RCC 7860 (cell line): ENCODE measurements at places on chromosomes 16 and 17.

DNA sequence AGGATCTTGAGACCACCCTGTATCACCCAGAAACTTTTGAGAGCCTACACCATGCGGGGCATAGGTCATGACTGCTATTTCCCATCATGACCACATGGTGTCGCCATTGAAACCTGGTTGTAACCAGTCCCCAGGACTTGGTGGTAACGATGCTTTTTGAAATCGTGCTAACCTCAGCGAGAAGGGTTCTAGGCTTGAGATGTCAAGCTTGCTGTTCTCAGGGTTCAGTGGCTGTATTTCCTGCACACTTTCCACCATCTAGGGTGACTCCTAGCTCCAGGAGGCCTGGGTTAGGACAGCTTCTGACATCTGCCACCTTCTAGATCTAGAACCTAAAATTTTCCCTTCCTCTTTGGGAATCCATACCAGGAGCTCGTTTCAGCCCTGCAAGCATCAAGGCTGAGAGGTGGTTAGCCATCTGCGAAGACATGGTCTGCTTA, 13.0 kb upstream of the SPNS3 start:
- peak; percentile 52 for DNase-seq

DNA sequence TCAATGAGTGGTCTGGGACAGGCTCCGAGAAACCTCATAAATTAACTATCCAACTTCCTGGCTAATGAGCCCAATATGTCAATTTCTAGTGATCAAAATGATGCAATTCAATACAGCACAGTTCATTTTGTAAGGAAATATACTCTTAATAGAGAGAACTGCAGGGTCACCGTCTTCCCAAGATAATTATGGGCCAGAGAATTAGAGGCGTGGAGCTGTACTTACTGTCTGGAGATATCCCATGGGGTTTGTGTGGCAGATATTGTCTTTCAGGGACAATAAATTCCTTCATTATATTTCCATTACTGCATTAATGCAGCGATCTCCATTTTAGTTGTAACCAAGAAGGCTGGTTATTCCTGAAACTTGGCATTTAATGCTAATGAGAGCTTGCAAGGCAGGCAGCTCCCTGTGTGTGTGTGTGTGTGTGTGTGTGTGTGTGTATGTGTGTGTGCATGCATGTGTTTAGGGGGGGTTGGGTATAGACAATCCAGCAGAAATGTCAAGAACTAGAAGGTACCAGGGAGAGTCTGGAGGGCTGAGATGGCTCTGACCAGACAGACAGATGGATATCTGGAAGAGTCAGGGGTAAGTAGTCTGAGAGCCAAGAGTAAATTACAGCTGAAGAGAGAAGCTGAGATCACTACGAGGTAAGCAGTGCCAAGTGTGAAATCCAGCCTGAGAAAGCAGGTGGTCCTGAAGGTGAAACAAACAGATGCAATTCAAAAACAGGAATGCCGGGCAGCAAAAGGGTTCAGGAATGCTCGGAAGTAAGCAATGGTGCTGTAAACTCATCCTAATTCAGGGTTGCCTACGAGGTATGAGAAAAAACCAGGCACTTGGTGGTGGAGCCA, 393.0 kb downstream of the CA10 start:
- no peak for DNase-seq

GRCh38 chr16:85252461-85252860, 140.2 kb upstream of the CIBAR2 start:
- DNase-seq, result no peak

GRCh38 chr17:17485420-17485819, 8.6 kb downstream of the MED9 start:
- DNase-seq, result no peak

DNA sequence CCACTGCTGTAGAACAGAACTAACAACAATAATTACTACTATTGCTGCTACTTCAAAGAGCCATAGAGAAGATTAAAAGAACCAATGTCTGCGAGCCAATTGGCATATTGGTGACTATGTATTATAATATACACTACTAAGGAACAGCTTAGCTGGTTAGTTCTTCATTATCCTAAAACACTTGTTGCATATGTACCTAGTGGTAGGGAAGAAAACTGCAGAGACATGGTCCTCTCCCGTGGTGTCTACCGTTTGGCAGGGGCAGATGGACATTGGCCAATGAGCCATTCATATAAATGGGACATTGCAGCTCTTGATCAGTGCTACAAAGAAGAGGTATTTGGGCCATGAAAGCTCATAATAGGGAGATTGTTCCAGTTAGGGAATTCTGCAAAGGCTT, 46.4 kb upstream of the CLEC3A start:
- DNase-seq, result no peak

DNA sequence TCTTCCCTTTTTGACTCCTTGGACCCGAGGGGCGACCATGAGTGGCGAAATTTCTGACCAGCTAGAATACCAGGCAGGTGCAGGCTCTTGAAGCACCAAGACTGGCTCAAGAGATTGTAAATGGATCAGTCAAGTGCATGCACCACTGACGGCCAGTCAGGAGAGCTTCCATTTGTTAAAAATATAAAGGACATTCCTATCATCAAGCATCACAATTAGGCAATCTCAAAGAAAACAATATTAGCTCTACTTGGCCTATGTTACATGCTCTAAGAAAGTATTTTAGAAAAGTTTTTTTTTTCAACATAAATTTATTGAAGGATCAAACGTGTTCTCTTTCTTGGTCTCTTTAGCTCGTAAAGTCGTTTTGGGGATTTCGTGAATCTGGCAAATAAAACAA, 1.5 kb upstream of the PRKCA start:
- no peak for DNase-seq

DNA sequence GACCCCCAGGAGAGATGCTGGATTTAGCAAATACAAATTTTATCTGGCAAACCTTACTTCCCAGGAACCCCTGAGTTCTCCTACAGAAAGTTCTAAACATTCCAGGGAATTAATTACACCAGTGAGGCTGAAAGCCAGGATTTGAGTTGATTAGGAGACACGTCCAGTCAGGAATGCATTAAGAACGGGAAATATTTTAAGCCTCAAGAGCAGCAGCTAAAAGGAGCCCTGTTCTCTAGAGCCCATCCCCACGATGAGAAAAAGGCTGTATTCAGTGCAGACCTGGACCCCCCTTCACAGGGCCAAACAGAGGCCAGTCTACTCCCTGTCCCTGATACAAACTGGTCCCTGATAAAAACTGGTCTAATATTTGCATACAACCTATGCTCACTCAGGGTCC, 55.0 kb downstream of the VAT1L start:
- DNase-seq, result no peak

DNA sequence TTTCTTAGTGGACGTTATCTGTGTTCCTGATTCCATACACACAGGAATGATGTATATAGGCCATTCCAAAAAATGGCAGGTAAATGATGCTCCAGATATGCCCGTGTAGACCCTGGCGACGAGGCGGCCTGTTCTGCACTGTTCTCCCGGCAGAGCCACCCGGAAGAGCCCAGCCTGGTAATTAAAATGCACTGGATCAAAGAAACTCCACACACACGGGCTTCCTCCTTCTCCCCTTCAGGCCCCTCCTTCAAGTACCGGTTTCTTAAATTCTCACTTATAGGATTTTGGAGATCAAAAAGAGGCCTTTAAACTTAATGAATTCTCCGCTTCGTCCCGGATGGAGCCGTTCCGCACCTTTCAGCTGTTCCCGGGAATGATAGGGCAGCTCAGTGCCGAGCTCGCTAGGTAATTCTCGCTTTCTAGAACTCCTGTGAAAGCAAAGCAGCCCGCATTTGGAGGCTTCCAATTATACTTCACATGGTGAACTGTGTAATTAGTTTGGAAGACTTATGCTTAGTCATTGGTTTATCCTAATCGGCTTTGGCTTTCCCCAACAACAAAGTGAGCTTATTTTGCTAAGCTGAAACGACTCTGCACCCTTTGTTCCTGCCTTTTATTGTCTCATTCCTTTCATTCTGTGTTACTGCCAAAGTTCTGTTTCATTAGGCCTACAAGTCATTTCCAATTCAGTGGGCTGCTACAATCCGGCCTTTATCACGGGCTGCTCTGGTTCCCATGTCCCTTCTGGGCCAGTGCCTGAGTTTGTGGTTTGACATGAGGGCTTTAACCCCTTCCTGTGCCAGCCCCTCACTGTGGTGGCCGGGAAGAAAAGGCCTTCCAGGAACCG, 150.0 kb downstream of the MSI2 start:
- no peak for DNase-seq

- no peak for DNase-seq
Observed at GRCh38 chr16:20928774-20929411, 28.3 kb downstream of the LYRM1 start.

DNA sequence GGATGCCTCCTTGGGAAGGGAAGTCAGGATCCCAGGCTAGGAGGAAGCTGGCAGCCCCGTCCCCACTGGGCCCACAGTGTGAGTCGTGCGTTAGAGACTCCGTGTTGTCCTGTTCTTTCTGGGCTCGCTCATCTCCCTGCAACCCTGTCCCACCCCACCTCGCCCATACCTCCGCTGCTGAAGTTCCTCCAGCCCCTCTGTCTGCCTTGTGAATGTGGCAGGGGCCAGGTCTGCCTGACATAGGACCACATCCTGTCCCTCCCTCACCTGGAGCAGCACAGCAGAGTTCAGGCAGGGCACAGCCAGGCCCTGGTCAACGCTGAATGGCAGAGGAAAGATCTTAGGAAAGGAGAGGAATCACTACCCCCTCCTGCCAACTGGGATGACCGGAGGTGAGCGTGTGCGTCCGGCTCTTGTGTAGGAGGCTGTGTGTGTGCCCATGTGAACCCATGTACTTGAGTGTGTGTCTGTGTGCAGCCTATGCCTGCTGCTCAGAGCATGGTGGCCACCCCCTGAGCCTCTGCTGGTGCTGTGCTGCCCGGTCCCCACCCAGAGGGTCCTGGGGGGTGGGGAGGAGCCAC, 12.8 kb downstream of the KCNJ18 start:
- DNase-seq, result no peak

- DNase-seq, result no peak
Observed at GRCh38 chr16:65994291-65994690, 372.2 kb upstream of the CDH5 start.

GRCh38 chr17:3535253-3535995, 22.2 kb downstream of the TRPV3 start:
- no peak for DNase-seq

- no peak for DNase-seq
Observed at GRCh38 chr17:2847381-2848333, 51.4 kb downstream of the RAP1GAP2 start.

DNA sequence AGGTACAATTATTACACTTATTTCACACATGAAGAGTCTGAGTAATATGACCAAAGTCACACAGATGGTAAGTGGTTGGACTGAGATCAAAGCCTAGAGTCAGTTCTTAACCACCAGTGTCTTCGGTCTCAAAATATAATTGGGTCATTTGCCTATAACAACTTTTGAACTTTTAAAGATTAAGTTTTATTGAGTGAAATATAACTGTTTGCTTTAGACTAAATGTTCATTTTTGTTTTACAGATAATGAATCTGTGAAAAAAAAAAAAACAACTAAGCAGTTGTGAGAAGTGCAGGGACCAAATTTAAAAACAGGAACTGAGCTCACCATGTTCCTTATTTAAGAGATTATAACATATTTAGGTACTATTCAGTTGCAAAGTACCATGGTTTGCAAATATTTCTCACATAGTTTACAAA, 150.1 kb downstream of the ITFG1 start:
- no peak for DNase-seq

GRCh38 chr17:51371732-51372151, 111.4 kb downstream of the UTP18 start:
- peak; percentile 66 for DNase-seq

DNA sequence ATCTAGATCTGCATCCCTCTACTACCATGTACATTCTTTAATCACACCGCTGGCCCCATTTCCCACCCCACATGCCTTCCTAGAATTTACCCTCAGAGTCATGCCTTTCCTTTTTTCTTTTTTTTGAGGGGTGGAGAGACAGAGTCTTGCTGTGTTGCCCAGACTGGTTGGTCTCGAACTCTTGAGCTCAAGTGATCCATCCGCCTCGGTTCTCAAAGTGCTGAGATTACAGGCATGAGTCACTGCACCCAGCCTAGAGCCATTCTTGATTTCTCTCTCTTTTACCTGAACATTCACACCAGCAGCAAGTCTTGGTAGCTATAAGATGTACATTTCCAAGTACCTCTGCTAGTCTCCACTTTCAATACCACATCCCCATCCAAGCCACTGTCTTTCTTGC, 2.1 kb downstream of the PAGR1 start:
- DNase-seq, result no peak

- DNase-seq, result no peak
Observed at GRCh38 chr16:75794426-75794825, 68.1 kb upstream of the CPHXL start.

DNA sequence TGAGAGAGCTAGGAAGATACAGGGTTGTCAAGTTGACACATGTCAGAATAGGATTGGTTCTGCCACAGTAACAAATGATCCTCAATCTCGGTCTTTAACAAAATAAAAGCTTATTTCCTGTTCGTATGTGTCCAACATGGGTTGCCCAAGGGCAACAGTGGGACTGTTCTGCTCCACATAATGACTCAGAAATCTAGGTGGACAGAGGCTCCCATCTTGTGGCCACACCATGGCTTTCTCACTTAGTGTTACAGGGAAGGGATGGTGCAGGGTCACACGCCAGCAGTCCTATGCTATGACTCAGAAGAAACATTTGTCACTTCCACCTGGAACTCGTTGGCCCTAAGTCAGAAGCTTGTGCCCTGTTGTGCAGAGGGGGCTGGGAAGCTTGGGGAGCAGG, 364.9 kb downstream of the SNX29 start:
- DNase-seq, result peak; percentile 88

- no peak for DNase-seq
Observed at GRCh38 chr17:7177954-7178477, 1.2 kb downstream of the ASGR1 start.

DNA sequence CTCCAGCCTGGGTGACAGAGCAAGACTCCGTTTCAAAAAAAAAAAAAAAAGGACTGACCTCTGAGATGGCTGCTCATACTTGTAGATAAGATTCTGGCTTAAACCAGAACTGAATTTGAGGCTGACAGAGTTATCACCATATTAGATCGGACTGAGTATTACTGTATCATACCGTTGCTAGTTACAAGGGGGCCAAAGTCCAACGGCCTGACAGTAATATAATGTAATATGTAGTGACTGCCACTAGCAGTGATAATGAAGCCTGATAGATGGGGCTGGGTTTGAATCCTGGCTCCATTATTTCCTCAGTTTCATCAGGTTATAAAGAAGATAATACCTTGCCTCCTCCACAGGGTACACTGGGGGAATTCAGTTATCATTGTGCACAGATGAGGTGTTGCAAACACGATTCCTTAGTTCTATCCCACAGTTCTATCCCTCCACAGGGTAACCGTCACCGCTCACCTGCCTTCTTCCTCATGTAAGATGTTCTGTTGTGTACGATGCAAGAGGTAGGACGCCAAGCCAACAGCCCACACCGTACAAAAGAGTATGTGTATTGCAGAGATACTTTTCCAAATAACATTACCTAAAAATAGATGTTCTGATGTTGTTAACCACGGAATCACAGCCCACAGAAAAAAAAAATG, 5.2 kb downstream of the TMEM220 start:
- DNase-seq, result no peak

- no peak for DNase-seq
Observed at GRCh38 chr17:58410714-58411407, 6.5 kb downstream of the RNF43 start.
